ENCODE measurements at places on chromosomes 6 and 20.

- DNase-seq: no peak
Observed at GRCh38 chr20:10074513-10074912, 39.7 kb downstream of the ANKEF1 start.

DNA sequence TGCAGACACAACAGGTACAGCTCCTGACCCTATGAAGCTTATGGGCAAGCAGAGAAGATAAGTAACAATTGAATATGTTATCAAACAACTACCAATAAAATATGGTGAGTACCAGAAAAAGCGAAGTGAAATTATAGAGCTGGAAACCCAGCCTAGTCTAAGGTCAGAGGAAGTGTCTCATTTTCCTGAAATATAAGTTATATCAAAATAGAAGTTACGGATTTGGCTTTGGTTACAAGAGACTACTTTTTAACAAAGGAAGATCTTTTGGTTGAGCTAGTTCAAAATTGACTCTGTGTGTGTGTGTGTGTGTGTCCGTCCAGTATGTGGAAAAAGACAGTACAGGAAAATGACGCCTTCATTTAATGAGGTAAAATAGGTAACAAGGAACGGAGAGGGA lies 8.9 kb downstream of the STX11 start:
- no peak for DNase-seq

- no peak for DNase-seq
Observed at GRCh38 chr20:12110274-12110673, 192.6 kb downstream of the BTBD3 start.

- DNase-seq: peak; percentile 69
Observed at GRCh38 chr6:113654396-113654795, 202.7 kb upstream of the MARCKS start.

- no peak for DNase-seq
Observed at GRCh38 chr6:106462923-106463557, 102.5 kb downstream of the CRYBG1 start.

DNA sequence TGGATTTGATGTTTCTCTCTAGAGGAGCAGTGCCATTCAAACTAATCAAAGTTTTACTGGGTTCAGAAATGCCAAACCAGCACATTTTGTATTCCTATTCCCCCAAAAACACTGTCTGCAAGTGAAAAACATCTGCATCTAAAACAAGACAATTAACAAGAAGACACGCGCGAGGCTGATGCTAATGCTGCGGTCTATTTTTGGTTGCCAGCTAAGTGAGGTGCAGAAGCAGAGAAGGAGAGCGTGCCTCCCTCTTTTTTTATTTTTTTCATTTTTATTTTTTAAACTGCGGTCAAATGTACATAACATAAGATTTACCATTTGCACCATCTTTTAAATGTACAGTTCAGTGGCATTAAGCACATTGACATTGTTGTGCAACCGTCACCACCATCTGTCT lies 641.1 kb downstream of the DHX35 start:
- DNase-seq: no peak

DNA sequence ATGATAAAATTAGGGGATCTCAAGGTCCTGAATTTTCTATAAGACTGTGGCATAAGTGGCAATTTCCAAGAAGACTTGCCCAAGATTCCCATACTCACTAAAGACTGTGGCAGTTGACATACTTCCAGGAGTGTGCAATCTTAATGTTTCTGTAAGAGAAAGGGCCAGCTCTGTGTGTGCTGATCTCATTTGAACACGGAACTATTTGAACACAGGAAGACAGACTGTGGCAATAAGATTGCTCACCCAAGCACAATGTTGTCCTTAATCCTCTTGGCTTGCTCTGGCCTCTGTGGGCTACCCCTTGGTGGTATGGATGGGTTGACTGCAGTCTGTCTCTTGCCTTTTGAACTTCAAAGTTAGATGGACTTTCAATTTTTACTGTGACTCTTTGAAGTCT lies 151.4 kb downstream of the PHF3 start:
- no peak for DNase-seq

GRCh38 chr6:148404456-148405054 lies 61.9 kb downstream of the SASH1 start:
- DNase-seq: no peak

DNA sequence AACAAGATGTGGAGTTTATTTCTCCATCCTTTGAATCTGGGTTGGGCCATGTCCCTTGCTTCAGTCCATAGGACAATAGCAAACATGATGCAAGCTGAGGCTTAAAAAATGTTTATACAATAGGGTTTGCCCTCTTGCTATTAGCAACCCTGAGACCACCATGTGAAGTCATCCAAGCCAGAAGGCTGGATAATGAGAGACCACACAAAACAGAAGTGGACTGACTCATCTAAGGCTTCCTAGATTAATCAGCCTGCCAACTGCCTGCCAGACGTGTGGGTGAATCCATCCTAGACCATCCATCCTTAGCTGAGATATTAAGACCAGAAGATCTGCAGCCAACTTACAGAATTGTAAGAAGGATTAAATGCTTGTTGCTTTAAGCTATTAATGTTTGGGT lies 38.1 kb upstream of the ISM1 start:
- DNase-seq: no peak

All from HTR-8/SVneo (cell line).